CD4-positive, alpha-beta T cell (primary cell): ENCODE measurements at places on chromosomes 4 and X. TPM values are rescaled to one million over a fixed set of nuclear protein-coding genes. Genes with fewer than 3 reads are reported as not detected.

Gene SLIT2
- not detected for total RNA-seq

Gene CAPN6
- not detected for total RNA-seq

Gene CHST7
- total RNA-seq, result 4.0 TPM

Gene USP26
- total RNA-seq, result not detected

Gene PAGE2
- not detected for total RNA-seq

Gene SPANXC
- total RNA-seq, result not detected

Gene ADH1A
- not detected for total RNA-seq

Gene VBP1
- total RNA-seq, result 8.5 TPM

Gene MAGEB6
- total RNA-seq, result not detected

Gene TMEM47
- total RNA-seq, result not detected

Gene SYP
- 0.69 TPM for total RNA-seq

Gene TIGD4
- total RNA-seq, result not detected

Gene NIPAL1
- 0.45 TPM for total RNA-seq

Gene LARP1B
- total RNA-seq, result 8.9 TPM

Gene RRH
- not detected for total RNA-seq

Gene TRAM1L1
- not detected for total RNA-seq
